ENCODE measurements at places on chromosomes 7 and 10.
A peak's percentile ranks its signal among the peaks of the same experiment; 100 is the strongest.

- DNase-seq = no peak
Measured at GRCh38 chr7:510782-511281, 8.8 kb downstream of the PDGFA start.

DNA sequence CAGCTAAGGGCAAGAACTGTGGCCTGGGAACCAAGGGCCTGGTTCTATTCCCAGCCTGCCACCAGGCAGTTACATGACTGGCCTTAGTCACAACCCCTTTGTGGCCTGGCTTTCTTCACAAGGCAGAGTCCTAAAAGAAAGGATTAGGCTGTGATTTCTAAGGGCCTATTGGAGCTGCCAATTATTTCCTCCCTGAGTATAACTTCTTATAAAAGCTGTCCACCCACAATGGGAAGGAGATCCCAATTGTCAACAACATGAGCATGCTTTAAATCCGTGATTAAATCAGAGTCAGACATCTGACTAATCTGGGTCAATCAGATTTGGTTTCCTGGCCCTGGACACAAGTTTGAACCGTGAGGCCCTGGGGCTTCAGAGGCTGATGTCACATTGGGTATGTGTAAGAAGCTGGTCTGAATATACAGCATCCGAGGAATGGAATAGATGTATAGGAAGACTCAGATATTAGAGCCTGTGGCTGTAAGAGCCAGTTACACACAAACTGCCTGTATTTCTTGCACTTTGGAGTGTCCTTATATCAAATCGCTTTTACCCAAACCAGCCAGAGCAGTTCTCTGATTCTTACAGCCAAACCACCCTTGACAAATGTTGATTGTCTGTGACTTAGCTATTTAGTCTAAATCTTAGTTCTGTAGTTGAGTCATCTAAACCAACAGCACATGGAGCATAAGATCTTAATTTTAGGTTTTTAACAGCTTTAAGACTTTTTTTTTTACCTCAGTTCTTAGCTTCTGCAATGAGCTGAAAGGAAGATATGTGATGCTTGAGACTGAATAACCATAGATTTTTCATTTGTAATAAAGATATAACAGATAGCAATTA, 61.3 kb downstream of the ABCB4 start:
- no peak for DNase-seq

DNA sequence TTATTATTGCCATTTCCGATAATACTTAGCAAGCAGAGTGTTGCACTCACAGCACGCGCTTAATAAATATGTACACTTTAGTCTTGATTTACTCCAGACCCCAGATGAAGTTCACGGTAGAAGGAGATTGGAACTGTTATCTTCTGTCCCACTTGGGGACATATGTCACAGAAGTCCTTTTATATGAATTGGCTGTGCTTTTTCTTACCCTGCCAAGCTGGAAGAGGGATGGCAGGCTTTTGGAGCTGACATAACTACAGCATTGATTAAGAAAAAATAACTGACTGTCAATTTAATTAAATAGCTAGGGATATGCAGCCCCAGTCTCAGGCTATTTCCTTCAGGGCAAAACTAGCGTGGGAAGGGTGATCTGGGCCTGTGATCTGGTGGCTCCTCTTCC, 182.2 kb downstream of the SH2D4B start:
- DNase-seq = no peak

DNA sequence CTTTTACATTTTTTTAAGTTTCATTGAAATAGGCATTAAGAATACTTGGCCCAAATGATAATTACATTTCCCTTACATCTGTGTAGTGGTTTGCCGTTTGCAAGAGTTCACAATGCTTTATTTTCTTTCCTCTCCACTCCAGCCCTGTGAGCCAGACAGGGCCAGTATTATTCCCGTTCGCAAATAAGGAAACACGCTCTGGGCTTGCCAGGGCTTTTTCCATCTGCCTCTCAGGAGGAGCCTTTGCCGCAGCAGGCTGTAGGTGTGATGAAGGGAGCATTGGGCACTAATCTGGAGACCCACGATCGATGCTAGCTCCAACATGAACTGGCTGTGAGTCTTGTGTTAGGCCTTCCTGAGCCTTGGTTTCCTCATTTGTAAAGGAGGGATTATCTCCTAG, 154.4 kb downstream of the GALNT17 start:
- no peak for DNase-seq

DNA sequence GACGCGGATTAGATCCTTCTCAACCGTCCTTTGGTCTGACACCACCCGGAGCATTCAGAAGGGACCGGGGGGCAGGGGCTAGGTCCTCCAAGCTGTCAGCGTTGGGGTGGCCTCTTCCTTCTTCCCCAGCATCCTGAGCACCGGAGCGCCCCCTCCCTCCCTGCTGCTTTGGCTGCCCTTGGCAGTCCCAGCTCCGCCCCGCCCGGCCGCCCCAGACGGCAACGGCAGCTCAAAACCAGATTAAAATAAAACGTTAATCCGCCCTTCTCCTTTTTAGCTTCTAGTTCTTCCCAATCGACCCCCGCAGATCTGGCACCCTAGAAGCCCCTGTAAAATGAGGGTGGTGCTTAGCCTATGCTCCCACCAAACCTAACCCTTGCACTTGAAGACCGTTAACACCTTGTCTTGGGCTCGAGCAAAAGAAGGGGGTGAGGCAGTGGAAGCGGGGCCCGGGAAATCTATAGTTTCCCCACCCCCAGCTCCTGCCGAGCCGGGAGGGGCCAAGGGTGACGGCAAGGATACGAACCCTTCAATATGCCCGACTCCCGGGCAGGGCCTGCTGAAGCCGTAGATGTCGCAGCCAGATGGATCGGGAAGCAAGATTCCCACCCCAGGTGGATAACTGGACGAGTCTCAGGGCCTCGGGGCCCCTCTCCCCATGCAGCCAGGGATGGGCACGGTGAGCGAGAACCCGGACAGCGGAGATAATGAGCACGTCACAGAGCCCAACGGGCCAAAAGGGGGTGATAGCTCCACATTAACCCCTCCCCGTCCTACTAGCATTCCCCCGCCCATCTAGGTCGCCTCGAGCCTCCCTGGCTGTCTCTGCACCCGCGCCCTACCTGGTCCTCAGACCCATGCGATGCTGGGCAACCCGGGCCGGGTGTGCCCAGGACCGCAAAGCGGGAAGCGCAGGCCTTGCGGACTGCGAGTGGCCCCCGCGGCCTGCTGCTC, 169.7 kb downstream of the NRF1 start:
- peak; percentile 29 for DNase-seq

GRCh38 chr7:68893411-68893810, 704.9 kb upstream of the AUTS2 start:
- no peak for DNase-seq

GRCh38 chr10:84665883-84666463, 337.6 kb downstream of the CCSER2 start:
- no peak for DNase-seq

DNA sequence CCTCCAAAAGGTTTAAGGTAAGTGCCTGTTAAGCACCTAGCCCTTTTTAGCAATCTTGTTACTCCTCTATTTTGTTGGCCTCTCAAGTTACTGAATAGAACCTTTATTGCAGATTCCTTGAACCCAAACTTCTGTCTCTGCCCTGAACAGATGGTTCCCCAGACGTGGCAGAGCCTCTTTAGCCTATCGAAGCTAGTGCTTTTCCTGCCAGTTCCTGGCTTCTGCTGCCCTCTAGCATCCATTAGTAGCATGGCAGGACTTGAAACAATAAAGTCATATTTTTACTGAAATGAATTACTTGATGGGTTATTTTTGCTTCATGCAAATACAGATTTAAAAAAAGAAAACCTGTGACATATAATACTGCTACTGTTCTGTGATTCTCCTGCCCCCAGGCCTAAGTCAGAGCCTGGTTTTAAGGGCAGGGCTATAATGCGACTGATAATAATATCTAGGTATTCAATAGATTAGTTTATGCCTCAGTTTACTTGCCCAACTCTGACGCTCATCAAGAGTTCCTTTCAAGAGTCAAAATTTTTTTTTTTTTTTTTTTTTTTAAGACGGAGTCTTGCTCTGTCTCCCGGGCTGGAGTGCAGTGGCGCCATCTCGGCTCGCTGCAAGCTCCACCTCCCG, 84.3 kb upstream of the PHF14 start:
- peak; percentile 48 for DNase-seq

- no peak for DNase-seq
Measured at GRCh38 chr10:131685007-131685406, 215.8 kb upstream of the PPP2R2D start.

DNA sequence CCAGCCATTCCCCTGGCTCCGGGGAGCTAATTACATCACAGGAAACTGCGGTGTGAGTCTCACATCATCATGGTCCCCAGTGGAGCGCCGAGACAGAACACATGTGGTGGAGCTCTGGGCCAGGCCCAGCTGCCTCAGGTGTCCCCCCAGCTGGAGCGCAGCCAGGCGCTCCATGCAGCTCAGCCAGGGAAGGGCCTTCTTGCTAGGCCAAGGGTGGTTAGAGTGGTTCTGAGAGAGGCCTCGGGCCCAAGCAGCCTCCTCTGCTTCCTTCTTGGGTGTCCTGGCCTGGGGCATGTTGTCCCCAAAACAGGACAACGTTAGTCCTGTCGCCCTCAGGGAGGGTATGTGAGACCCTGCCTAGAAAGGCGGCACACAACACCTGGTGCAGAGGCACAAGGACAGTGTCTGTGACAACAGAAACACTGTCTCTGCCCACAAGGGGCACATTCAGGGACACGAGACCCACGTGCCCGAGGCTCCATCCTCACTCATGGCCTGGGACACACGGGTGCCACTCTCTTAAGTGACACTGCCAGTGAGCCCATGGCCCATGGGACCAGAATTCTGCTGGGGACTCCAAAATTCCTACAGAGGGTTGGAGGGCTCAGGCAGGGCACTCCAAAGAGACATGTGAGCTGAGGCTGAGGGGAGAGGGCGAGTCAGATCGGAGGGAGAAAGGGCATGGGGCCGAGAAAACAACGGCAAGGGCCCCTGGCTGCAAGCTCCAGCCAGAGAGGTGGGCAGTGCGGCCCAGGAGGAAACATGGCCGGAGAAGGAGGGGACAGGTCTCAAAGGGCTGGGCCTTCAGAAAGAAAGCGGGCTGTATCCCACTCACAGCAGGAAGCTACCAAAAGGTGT, 37.0 kb upstream of the RET start:
- DNase-seq = no peak

- no peak for DNase-seq
Measured at GRCh38 chr7:90412458-90413184, 9.4 kb downstream of the CLDN12 start.

- no peak for DNase-seq
Measured at GRCh38 chr10:43257347-43258210, 9.3 kb downstream of the RASGEF1A start.

- DNase-seq = no peak
Measured at GRCh38 chr10:106565546-106565945, 599.0 kb downstream of the SORCS1 start.

- DNase-seq = no peak
Measured at GRCh38 chr7:37732888-37733287, 49.3 kb downstream of the GPR141 start.

DNA sequence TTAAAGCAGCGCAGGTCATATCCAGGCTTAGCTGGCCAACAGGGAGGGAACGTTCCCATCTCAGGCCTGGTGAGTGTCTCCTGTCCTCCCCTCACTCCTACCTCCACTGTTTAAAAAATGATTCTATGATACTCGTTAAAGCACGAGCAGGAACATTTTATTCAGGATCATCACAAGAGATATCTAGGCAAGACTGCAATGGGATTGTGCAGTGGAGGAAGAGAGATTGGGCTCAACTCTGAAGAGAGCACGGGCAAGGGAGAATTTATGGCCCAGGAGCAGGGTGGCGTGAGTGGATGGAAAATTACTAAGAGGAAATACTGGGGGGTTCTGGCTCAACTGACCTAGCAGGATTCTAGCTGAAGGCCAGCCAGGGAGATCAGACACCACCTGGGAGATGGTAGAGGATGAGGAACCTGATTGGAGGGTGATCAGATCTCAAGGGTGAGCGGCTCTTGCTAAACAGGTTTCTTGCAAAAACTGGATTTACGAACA, 9.0 kb upstream of the HSPB1 start:
- no peak for DNase-seq

DNA sequence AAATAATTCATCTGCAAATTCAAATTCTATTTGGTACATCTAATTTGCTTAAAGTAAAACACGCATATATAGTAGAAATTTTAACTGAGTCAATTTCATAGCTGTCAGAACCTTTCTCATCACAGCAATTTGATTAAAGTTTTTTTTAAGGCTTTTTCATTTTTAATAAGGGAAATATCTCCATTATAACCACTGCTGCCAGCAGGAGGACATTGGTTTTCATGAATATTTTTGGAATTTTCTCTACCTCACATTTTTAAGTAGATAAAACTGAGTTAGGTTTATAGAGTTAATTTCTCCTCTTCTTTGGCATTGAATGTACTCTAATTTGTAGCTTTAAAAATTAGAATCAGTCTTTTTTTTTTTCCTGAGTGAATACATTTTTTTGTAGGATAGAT, 82.2 kb downstream of the ST7 start:
- DNase-seq = no peak

DNA sequence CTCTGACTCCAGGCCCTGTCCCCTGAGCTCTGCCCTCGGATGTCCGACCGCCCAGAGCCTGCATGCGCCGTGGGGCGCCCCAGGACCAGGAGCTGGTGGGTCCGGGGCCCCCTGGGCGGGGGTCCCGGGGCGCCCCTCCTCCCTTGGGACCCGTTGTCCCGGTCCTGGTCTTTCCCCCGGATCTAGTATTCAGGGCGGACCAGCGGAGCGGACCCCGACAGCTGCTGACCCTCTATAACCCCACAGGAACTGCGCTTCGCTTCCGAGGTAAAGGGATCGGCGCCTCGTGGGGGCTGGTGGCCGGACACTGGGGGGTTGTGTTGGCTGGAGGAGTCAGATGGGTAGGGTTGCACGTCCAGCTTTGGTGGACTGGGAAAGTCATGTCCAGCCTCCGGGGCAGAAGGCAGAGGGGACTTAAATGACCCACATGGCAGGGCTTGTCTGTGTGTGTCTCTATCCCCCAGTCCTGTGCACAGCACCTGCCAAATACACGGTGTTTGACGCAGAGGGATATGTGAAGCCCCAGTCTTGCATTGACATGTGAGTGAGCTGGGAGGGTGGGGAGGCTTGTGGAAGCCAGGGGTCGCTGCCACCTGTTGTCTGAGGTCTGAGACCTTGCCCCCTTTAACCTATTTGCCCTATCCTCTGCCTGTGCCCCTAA, 520 bp downstream of the MOSPD3 start:
- no peak for DNase-seq

DNA sequence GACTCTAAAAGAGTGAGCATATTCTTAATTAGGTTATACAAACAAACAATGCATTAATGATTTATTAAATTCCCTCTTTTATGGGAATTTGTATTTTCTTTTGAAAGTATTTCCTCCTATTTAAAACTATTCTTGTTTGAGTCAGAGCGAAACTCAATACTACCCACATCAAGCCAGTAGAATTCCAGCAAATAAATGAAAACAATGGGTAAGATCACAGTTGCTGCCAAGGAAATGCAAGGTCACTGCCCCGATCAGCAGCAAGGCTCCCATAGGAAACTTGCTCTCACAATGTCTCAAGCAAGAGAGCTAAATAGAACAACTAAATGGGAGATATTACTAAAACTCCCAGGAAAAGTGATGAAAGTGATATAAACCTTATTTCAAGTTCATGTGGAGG, 206.3 kb downstream of the THSD7A start:
- no peak for DNase-seq

- DNase-seq = no peak
Measured at GRCh38 chr10:22856444-22857074, 71.3 kb upstream of the ARMC3 start.

GRCh38 chr7:34128762-34129161, 223.4 kb downstream of the BMPER start:
- DNase-seq = no peak

Data from CD4-positive, alpha-beta memory T cell (primary cell).